Uterus (tissue), 4 donors: ENCODE measurements at places on chromosomes 11 and 22. TPM values are rescaled to one million over a fixed set of nuclear protein-coding genes. Genes with fewer than 3 reads are reported as not detected.

TRPM5 gene
- total RNA-seq = 0.21 TPM

CD151 gene
- 161 TPM for total RNA-seq

GRIK4 gene
- total RNA-seq = not detected

CD248 gene
- 91.2 TPM for total RNA-seq

SERHL2 gene
- total RNA-seq = 3.6 TPM

ZNF195 gene
- total RNA-seq = 11.0 TPM

OR52B4 gene
- 1.3 TPM for total RNA-seq

OTOG gene
- not detected for total RNA-seq

TTC36 gene
- total RNA-seq = 1.8 TPM

C1QTNF6 gene
- 4.7 TPM for total RNA-seq

PTGDR2 gene
- total RNA-seq = 0.49 TPM

FOSL1 gene
- not detected for total RNA-seq

CENPM gene
- total RNA-seq = 12.7 TPM

KIRREL3 gene
- not detected for total RNA-seq

GPHA2 gene
- total RNA-seq = not detected

GAB4 gene
- total RNA-seq = not detected

TCN1 gene
- not detected for total RNA-seq

XKR3 gene
- not detected for total RNA-seq

C11orf97 gene
- not detected for total RNA-seq

RTN4R gene
- not detected for total RNA-seq

TMEM191C gene
- 0.28 TPM for total RNA-seq

OR56A5 gene
- total RNA-seq = not detected

TMEM121B gene
- not detected for total RNA-seq

SEZ6L gene
- not detected for total RNA-seq

ANO5 gene
- 5.8 TPM for total RNA-seq

HNRNPUL2 gene
- total RNA-seq = 18.8 TPM

LRRC10B gene
- 4.6 TPM for total RNA-seq

ABCC8 gene
- under 0.01 TPM for total RNA-seq

C11orf52 gene
- 2.4 TPM for total RNA-seq

CHST1 gene
- total RNA-seq = 6.9 TPM

SUN2 gene
- total RNA-seq = 222 TPM

PRG3 gene
- total RNA-seq = not detected

OR4D11 gene
- total RNA-seq = not detected

SMIM35 gene
- total RNA-seq = not detected

SCN2B gene
- total RNA-seq = not detected

SNX32 gene
- total RNA-seq = not detected

SMTNL1 gene
- total RNA-seq = not detected

OR52I2 gene
- total RNA-seq = not detected

MMP13 gene
- total RNA-seq = not detected

OR4D10 gene
- total RNA-seq = not detected

PGGHG gene
- 29.1 TPM for total RNA-seq

TMPRSS13 gene
- total RNA-seq = 0.15 TPM

FOLH1 gene
- 4.4 TPM for total RNA-seq
